ENCODE measurements at places on chromosomes 7 and 10. TPM values are rescaled to one million over a fixed set of nuclear protein-coding genes. Genes with fewer than 3 reads are reported as not detected.

Gene CAV2
- total RNA-seq, result not detected

Gene SLC39A12
- not detected for total RNA-seq

Gene ADRB1
- total RNA-seq, result 1.3 TPM

Gene WDR37
- total RNA-seq, result 18.9 TPM

Gene IMMP2L
- total RNA-seq, result 23.8 TPM

Gene MBL2
- not detected for total RNA-seq

Gene CHAT
- not detected for total RNA-seq

Gene SOSTDC1
- not detected for total RNA-seq

Gene SLC16A12
- total RNA-seq, result not detected

Gene FGL2
- total RNA-seq, result 0.72 TPM

Gene SFTPA1
- not detected for total RNA-seq

Gene LAMB1
- total RNA-seq, result 0.17 TPM

Gene NODAL
- not detected for total RNA-seq

Gene MMD2
- total RNA-seq, result not detected

Gene FAM185A
- 10.4 TPM for total RNA-seq

Gene NPC1L1
- not detected for total RNA-seq

Gene POLR2J2
- 16.2 TPM for total RNA-seq

Gene CC2D2B
- total RNA-seq, result not detected

Gene SPDYE2B
- not detected for total RNA-seq

Gene NME8
- not detected for total RNA-seq

Gene SLC13A1
- total RNA-seq, result not detected

Gene IFIT1B
- total RNA-seq, result not detected

Gene CDH23
- 8.1 TPM for total RNA-seq

All from OCI-LY7 (cell line).